ENCODE measurements at places on chromosomes 13 and 19.

DNA sequence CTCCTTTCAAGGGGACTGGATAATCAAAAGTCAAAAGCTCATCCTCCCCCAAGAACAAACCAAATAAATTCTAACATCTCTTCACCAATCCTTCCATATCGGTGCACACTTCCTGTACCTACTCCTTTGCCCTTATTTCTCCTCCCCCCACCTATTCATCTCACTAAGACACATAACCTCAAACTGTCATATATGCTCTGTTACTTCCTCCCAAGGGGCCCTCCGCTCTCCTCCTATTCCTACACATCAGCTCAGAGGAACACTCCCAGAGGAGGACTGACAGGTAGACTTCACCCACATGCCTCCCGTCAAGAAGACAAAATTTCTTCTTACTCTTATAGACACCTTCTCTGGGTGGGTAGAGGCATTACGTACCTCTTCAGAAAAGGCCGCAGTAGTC, 48.1 kb downstream of the ZNF93 start:
- DNase-seq, result no peak

DNA sequence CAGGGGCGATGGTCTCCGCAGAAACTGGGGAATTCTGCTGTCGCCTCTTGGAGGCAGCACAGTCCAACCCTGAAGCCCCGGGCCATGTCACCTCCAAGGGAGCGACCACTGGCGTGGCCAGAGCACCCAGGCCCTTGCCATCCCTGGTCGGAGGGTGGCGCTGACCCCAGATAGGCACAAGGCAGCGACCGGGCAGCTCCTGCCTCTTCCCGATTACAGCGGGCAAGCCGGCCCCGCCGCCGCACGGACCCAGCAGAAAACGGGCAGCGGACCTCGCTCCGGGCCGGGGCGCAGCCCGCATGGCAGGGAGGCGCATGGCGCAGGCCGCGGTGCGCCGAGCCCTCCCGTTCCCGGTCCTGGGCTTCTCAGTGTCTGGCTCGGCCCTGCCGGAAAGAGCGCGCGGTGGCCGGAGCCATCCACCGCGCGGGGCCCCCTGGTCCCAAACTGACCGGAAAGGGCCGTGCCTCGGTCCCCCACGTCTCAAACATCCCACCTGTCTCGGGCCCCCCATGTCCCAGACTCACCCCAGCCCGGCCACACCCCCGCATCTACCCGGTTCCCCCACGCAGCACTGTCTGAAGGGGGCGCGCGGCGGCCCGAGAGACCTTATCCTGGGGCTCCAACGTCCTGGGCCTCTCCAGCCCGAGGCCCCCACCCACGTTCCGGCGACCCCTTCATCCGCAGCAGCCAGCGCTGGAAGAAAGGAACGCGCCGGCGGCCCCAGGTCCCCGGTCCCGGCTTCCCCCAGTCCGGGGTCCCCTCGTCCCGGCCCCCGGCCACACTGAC, 727 bp downstream of the CERS1 start:
- DNase-seq, result peak; percentile 83

DNA sequence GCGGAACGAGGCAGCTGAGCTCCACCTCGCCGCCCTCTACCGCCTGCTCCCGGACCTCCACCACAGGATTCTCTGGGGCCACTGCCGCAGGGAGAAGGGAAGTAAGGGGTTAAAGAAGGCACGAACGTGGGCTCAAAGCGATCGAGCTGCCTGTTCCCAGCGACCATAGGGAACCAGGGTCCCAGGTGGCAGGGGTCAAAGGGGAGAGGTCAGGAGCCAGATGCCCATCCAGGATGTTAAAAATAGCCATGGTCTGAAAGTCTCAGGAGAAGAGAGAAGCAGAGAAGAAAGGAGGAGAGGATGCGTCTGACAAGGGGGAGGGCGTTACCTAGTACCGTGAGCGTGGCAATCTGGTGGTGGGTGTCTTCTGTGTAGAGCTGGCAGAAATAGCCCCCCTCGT, 7.4 kb upstream of the ZNF428 start:
- no peak for DNase-seq

- no peak for DNase-seq
Observed at GRCh38 chr13:74194846-74195245, 60.6 kb upstream of the KLF12 start.

GRCh38 chr19:34480971-34481841, at the start of gene WTIP:
Gene WTIP (plus strand): TSS chr19:34481758. CDS start chr19:34481975, 217 bp downstream.
- DNase-seq, result peak; percentile 86

DNA sequence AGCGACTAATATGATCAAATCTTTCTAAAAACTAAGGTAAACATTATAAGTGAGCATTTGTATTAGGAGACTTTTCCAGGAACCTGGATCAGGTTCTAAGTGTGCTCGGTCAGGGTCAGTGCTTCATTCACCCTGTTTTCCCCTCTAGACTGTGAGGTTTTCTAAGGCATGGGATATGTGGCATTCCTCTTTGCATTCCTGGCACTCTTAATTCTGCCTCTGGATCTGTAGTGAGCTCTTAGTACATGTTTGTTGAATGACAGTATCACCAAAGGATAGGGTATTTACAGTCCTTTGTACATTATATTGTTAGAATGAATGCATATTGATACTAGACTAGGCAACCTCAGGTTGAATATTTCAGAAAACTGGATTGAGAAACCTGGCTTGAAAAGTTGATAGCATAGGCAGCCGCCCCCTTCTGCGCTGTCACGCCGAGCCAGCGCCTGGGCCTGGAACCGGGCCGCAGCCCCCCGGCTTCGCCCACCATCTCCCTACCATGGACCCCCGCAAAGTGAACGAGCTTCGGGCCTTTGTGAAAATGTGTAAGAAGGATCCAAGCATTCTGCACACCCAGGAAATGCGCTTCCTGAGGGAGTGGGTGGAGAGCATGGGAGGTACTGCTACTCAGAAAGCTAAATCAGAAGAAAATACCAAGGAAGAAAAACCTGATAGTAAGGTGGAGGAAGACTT, 156.5 kb downstream of the KCNRG start:
- DNase-seq, result no peak

DNA sequence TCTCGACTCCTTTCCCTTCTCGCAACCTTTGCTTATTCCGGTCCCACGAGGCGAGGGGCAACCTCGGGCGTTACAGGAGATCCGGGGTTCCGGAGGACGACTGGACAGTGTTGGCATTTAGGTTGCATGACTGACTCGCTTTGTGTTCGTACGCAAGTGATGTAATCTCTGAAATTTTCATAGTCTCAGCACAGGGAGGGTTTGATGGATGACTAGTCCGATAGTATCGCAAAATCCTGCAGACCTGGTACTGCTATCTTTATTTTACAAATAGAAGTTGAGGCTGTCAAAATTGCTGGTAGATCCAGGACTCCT, 342 bp downstream of the DDX49 start:
- no peak for DNase-seq

DNA sequence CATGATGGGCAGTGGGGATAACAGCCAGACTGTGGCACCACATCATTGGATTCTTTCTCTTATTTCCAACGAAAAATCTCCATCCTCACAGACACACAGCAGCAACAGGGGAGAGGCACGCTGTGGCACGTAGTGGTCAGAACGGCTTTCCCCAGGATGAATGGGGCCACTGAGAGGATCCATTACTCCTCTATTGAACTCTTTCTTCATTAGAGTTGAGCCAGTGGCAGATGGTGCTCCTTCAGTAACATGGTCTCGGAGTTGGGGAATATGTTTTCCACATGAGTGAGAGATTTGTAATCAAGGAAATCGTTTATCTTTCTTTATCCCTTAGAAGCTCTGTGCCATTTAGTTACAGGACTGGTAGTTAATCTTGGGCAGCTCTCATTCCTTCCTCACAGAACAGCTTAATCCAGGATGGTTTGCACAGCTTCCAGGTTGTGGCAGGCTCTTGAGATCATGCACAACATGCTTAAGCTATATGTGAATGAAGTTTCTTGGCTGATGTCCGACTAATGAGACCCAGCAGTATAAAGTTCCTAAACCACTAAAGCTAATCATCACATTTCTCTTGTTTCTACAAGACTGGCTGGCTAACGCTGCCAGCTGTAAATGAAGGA, 180.5 kb upstream of the SLC10A2 start:
- no peak for DNase-seq

DNA sequence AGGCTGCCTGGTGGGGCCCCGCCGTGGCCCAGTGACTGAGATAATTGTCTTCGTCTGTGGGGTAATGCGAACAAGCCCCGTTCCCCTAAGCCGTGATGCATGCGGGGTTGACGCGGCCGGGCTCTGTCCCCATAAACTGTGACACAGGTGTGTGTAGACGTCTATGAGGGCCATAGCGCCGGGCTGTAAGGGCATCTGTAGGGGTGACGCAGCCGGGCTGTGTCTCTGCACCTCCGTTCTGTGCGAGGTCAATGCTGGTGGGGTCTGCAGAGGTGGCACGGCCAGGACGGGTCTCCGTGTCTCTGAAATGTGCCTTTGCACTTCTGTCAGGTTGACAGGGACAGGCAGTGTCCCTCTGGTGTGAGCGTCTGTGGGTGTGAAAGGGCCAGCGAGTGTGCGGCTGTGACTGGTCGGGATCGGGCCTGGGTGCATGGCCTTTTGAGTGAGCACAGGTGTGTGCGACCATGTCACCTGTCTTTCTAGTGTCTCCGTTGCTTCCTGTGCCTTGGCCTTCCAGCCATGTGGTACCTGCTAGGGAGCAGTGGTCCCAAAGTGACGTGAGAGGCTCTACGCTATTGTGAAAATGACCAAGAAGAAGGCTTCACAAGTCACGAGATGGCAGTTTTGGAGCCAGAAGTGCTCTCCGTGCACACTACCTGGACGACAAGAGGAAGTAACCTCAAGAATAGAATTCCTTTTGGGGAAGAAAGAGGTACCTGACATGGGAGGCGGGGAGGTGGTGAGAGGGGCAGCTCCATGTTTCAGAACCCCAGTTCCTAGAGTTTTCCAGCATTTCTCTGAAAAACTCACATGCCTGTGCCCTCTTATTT, 16.4 kb upstream of the ZNF331 start:
- DNase-seq, result no peak

DNA sequence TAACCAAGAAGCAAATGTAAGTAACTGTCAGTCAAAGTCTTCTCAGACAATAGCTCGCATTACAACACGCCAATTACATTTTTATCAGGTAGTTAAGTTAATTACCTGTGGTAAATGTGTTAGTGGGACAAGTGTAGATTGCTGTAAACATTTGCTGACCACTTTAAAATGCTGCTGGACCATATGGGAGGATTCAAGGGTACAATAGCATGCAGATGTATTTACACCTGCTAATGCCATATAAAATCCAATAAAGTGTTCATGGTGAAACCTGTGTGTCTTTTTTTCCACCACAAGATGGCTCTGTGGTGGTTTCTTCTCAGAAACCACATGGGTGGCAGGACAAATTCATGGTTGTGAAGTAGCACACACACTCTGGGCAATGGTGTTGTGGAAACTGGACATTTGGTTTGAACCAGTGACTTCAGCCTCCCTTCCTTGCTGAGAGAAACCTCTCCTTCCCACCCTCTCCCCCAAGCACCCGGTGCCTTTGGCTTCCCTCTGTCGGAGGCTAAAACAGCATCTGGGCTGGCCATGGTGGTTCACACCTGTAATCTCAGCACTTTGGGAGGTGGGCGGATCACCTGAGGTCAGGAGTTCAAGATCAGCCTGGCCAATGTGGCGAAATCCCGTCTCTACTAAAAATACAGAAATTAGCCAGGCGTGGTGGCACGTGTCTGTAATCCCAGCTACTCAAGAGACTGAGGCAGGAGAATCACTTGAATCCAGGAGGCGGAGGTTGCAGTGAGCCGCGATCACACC, 18.1 kb upstream of the GTF3A start:
- DNase-seq, result no peak

GRCh38 chr13:36801035-36801434, 18.0 kb upstream of the RFXAP start:
- no peak for DNase-seq

- no peak for DNase-seq
Observed at GRCh38 chr19:47272448-47273312, 2.0 kb upstream of the INAFM1 start.

DNA sequence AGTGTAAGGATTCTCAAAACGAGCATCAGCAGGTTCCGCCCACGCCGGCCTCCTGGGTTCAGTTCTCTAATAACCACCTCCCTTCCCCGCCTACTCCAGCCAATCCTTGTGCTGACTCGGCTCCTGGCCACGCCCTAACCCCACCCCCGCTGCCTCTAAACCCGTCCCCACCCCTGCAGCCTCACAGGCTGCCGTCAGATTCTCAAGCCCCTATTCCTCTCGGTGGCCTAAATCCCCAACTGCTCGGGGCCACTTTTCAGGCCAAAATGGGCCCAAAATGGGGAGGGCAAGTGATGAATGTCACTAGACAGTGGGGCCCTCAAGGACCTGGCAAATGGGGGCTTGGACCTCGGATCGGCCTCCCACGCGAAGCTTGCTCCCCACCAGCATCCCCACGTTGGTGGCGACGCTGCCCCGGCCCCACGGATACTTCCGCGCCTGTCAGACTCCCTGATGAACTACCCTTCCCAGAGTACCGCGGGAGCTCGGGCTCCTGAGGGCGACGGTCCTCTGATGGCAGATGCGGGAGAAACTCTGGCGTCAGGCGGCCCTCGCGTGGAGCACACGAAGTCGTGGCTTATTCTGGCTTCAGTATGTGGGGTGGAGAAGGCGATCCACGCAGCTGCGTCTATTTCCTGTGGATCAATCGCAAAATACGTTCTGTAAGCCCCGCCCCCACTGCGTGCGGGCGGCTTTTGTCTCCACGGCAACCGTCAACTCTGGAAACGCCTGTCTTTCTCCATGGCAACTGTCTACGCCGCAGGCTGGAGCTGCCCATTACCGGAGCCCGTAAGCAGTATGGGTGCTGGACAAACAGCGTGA, 24.8 kb downstream of the ZNF473 start:
- peak; percentile 97 for DNase-seq

- no peak for DNase-seq
Observed at GRCh38 chr19:46783670-46784069, 4.7 kb downstream of the SLC1A5 start.

DNA sequence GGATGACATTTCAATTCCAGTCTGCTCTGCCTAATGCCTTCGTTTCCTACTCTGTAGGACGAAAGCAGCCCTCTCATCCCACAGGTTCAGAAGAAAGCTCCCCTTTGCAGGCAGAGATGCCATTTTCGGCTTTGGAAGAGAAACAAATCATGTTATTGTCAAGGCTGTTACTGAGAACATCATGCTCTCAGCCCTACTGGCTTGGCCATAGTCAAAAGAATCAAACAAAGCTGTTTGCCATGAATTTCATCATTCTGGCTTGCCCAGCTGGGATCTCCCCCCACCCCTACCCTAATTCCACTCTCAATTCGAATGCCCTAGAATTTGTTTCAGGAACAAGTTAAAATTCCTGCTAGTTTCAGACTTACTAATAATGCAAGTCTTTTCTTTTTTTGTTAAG, 162.3 kb upstream of the SERP2 start:
- no peak for DNase-seq
